ENCODE measurements at places on chromosomes 4 and X.

GRCh38 chr4:1334579-1334895, 12.5 kb upstream of the UVSSA start:
- DNase-seq, result no peak

DNA sequence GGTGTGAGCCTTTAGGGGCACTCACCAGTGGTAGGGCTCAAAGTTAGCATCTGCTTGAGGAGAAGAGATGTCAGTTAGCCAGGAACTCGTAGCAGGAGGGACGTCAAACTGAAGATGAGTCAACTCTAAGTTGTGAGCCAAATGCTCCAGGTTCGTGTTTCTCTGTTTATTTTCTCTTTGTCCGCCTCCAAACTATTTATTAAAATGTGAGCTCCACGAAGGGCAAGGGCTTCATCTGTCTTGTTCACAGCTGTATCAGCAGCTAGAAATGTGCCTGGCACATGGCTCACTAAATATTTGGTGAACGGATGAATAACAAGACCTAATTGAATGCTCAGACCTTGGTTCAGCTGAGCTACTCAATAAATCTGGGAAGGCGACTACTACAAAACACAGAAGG, 248.9 kb downstream of the BCOR start:
- DNase-seq, result no peak

- DNase-seq, result no peak
Measured at GRCh38 chr4:165368567-165368966, 10.2 kb upstream of the CPE start.

GRCh38 chr4:185312699-185313098, 83.0 kb downstream of the LRP2BP start:
- DNase-seq, result no peak

GRCh38 chr4:54863571-54864255, 206.0 kb downstream of the KIT start:
- DNase-seq, result no peak

GRCh38 chr4:38306482-38307071, 346.4 kb downstream of the PTTG2 start:
- no peak for DNase-seq

GRCh38 chr4:163666332-163666873, 171.9 kb downstream of the TMA16 start:
- no peak for DNase-seq

- no peak for DNase-seq
Measured at GRCh38 chr4:15656038-15656470, 897 bp upstream of the FBXL5 start.

DNA sequence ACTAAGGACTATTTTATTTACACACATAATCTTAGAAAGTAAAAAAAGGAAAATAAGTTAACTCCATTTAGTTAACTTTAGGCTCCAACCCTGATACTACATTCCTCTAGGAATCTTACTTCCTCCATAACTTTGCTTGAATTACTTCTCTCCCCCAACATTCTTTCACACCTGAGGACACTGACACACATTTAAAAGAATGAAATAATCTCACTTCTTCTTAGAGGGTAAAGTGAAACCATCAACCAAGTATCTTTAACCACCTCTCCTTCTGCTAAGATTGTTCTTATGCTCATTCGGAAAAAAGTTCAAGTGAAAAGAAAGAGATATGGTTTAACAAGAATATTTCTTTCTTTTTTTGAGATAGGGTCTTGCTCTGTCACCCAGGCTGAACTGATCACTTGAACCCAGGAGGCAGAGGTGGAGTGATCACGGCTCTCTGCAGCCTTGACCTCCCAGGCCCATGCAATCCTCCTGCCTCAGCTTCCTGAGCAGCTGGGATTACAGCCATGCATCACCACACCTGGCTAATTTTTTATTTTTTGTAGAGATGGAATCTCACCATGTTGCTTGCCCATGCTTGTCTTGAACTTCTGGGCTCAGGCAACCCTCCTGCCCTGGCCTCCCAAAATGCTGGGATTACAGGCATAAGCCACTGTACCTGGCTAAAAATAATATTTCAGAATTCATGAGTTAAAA, 28.5 kb downstream of the SLC25A4 start:
- no peak for DNase-seq

DNA sequence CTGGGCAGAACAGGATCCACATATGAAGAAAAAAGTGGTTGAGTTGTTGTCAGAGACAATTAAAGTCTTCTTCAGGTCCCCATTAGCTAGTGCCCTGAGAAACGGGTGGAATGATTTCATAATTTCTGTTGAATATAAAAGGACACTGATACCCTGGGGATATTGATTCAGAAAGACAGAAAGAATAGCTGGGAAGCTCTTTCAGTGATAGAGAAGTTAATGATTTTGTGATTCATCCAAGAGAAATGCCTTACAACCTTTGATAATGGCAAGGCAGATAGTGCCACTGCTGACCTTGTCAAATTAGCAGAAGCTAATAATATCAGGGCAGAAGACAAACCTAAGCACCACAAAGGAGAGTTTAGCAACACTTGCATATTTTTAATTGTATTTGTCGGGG, 37.9 kb downstream of the UNC5C start:
- no peak for DNase-seq

GRCh38 chrX:46255046-46255445, 290.2 kb downstream of the ZNF674 start:
- DNase-seq, result no peak

GRCh38 chr4:37568489-37568888, 117.7 kb downstream of the RELL1 start:
- DNase-seq, result no peak

DNA sequence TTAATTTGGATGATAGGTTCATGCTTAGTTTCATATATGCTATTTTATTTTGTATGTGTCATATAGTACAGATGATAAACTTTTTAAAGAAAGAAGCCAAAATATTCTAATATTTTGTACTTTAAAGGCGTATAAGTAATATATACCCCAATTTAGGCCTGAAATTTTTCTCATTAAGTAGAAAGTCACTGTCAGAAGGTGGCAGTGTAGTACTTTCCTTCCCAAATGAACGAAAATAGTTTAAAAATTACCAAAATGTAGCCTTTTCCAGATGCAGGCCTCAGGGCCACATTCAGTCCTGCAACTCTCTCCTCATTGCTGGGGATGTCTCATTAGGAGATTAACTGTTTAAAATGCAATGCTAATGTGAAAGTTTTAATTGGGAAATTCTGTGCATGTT, 1263.6 kb downstream of the C4orf33 start:
- no peak for DNase-seq
